IMR-90 (cell line): ENCODE measurements at places on chromosomes 4 and X. TPM values are rescaled to one million over a fixed set of nuclear protein-coding genes. Genes with fewer than 3 reads are reported as not detected.
A peak's percentile ranks its signal among the peaks of the same experiment; 100 is the strongest.

Gene EDA
- under 0.01 TPM in 2 replicates for total RNA-seq

Gene F9
- not detected in 2 replicates for total RNA-seq

- no peaks in the 10 kb centered on the region for H3K27me3 ChIP-seq
- no peak overlapping the region for H3K27ac ChIP-seq
- no peaks in the 10 kb centered on the region for H3K4me1 ChIP-seq
- H3K4me3 ChIP-seq, result no peak overlapping the region
These were observed 1263.5 kb downstream of the PCDH7 start for GRCh38 chr4:31983677-31984076.

- H3K27me3 ChIP-seq, result peaks cover 4% of the 10 kb centered on the region
- no peak overlapping the region for H3K27ac ChIP-seq
- H3K4me3 ChIP-seq, result no peak overlapping the region
- H3K4me1 ChIP-seq, result no peaks in the 10 kb centered on the region
These were observed 126.3 kb downstream of the FBXO8 start for GRCh38 chr4:174157106-174157607.

- H3K36me3 ChIP-seq, result no peaks in the 10 kb centered on the region
- peaks cover 7% of the 10 kb centered on the region for H3K27me3 ChIP-seq
- peak; percentile 16 for DNase-seq
- H3K27ac ChIP-seq, result no peak overlapping the region
These were observed 7.0 kb downstream of the SFRP2 start for GRCh38 chr4:153781717-153782416.

Gene PAGE2B
- total RNA-seq, result not detected in 2 replicates

GRCh38 chr4:110480031-110480549 is 4.1 kb downstream of the ENPEP start:
- H3K27me3 ChIP-seq, result no peaks in the 10 kb centered on the region
- peak; percentile 94 for DNase-seq
- no peak overlapping the region for H3K27ac ChIP-seq
- H3K36me3 ChIP-seq, result no peaks in the 10 kb centered on the region
- no peaks in the 10 kb centered on the region for H3K4me1 ChIP-seq

DNA sequence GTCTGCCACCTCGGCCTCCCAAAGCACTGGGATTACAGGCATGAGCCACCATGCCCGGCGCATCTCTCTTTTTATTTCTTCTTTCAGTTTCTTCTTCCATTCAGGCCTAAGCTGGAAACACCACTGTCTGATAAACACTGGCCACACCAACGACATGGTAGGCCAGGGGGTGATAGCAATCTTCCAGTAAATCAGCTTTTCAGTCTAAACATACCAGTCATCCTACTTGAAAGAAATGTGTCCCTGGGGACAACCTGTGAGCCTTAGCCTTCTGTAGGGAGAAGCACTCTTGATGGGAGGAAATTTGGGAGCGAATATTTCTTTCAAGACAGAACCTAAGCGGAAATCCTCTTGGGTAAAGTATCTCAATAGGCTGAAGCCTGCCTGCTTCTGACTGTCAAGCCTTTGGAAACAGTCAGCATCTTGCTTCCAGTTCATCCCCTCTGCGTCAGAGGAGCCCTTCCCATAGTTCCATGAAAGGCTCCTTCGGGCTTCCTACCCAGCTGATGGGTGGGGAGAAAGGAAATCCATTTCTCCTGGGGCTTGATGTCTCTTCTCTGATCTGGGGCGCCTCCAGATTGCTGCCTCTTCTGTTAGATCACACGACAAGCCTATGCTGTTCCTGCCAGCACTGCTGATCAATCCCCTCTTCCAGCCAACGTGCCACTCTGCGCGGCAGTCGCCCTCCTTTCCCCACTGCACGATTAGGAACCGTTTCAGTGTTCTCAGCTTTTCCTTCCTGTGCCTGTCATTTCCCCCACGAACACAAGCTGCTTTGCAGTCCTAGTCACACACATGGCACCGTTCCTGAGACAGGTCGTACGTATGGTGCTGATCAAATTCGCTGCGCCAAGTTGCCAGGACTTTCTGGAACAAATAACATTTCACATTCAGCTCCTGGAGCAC is 49.5 kb upstream of the CBR4 start:
- no peak for DNase-seq
- no peak overlapping the region for H3K4me3 ChIP-seq
- peaks cover 12% of the 10 kb centered on the region for H3K4me1 ChIP-seq

GRCh38 chrX:72021975-72022374 is 109.7 kb downstream of the RTL5 start:
- DNase-seq, result no peak
- H3K4me3 ChIP-seq, result no peak overlapping the region
- no peak overlapping the region for H3K27ac ChIP-seq
- no peaks in the 10 kb centered on the region for H3K36me3 ChIP-seq

- peak; percentile 16 for DNase-seq
- H3K27ac ChIP-seq, result no peak overlapping the region
- no peaks in the 10 kb centered on the region for H3K4me1 ChIP-seq
- no peaks in the 10 kb centered on the region; the same call in 1 of the 2 replicates for H3K27me3 ChIP-seq
These were observed 37.3 kb upstream of the LPAR4 start for GRCh38 chrX:78710171-78710570.

GRCh38 chr4:139826426-139826825 is 160.8 kb downstream of the MGST2 start:
- H3K27ac ChIP-seq, result no peak overlapping the region
- H3K4me3 ChIP-seq, result no peak overlapping the region
- DNase-seq, result no peak
- no peaks in the 10 kb centered on the region for H3K36me3 ChIP-seq
- no peaks in the 10 kb centered on the region for H3K4me1 ChIP-seq
- no peaks in the 10 kb centered on the region for H3K27me3 ChIP-seq

DNA sequence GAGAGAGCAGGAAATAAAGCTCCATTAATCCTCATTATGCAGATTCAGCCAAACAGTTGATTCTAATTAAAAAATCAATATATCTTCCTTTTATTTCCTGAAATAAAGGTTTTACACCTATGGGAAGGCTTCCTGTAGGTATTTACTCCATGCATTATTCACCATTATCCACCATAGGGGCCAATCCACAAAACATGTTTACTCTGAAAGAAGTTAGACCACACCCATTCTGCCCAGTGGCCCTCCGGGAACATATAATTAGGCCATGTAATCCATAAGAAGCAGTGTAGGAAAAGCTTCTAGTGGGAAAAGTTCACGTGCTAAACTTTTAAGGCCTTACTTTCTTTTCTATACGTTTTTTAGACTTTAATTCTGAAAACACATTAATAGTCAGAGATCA is 57.7 kb downstream of the SAT1 start:
- no peaks in the 10 kb centered on the region for H3K27me3 ChIP-seq
- H3K4me3 ChIP-seq, result no peak overlapping the region
- no peak overlapping the region for H3K27ac ChIP-seq
- H3K4me1 ChIP-seq, result 0 out of 2 replicates have a peak, but pooled peaks cover 1% of the 10 kb centered on the region
- no peak for DNase-seq

Gene NWD2
- total RNA-seq, result not detected in 2 replicates

Gene CYTL1
- total RNA-seq, result 1.3 and 1.4 TPM in 2 replicates

Gene ELOVL6
- 17.5 and 19.0 TPM in 2 replicates for total RNA-seq

GRCh38 chr4:1401409-1402020 is 4.7 kb downstream of the NKX1-1 start:
- no peaks in the 10 kb centered on the region for H3K36me3 ChIP-seq
- no peak overlapping the region for H3K4me3 ChIP-seq
- H3K27me3 ChIP-seq, result peaks cover 62% of the 10 kb centered on the region
- DNase-seq, result no peak

Gene COQ2
- 7.3 and 8.9 TPM in 2 replicates for total RNA-seq

- no peak for DNase-seq
- no peak overlapping the region for H3K27ac ChIP-seq
- no peaks in the 10 kb centered on the region for H3K27me3 ChIP-seq
These were observed 381.9 kb downstream of the PRDM5 start for GRCh38 chr4:120540625-120541024.

GRCh38 chr4:153241970-153242838 is 38.0 kb downstream of the TRIM2 start:
- H3K4me3 ChIP-seq, result no peak overlapping the region
- peak; percentile 73 for DNase-seq

Gene CCKAR
- total RNA-seq, result not detected in 2 replicates

DNA sequence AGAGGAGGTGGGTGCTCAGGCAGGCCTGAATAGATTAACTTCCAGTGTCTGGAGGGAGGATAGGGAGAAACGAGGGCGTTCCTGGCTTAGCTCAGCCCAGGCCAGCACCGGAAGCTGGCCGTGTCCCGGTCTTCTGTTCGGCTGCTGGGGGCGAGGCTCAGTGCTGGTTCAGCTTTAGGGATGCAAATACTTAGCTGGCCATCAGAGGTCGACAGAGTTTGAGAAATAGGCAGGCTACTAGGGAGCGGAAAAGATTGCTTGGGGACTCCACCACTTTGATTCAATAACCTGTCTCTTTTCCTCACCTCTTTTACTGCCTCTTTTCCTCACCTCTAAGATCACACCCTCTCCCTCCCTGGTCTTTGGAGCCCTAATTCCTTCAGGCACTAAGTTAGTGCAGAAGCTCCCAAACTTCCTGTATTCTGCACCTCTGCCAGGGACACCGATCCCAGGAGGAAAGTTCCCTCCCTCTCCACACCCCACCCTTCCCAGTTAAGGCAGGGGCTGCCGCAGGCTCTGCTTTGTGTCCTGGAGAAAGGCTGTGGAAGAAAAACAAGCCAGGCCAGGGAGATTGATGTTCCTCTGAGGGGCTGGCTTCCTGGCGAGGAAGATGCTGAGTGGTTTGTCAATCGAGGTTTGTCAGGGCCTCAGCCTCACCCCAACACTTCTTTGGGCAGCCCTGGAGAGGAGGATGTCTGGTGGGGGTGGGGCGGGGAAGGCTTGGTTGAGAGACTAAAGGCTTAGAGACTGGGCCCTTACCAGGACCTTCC is 6.0 kb upstream of the EFNB1 start:
- H3K4me3 ChIP-seq, result no peak overlapping the region
- DNase-seq, result peak; percentile 47
- no peak overlapping the region for H3K27ac ChIP-seq

- no peaks in the 10 kb centered on the region for H3K27me3 ChIP-seq
- peak within 1 kb of the TSS; percentile 64 for H3K4me3 ChIP-seq
- H3K36me3 ChIP-seq, result no peaks in the 10 kb centered on the region
- DNase-seq, result peak; percentile 67
These were observed at the start of gene TSPAN5 for GRCh38 chr4:98658287-98659105. Gene TSPAN5, minus strand, starts transcription at chr4:98658611.

DNA sequence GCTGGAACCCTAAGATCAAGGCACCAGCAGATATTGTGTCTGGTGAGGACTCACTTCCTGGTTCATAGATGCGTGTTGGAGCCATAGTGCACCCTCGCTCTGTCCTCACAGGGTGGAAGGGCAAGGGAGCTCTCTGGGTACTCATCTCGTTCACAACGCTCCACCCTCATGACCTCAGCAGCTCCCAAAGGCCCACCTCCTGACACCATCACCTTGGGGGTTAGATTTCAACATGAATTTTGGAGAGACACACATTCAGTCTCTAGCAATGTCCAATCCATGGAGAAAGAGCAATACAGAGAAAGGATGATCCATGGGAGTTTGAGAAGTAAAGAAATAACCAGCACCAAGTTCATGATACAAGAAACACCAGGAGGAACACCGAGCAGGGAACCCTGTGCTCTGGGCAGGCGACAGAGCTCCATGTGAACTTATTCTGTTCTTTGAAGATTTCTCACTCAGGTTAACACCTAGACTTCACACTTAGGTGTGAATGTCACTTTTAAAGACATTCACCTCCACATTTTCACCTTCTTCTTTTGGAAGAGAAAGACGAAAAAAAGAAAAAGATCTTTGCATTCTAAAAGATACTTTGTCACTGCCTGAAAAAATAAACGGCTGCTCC is 171.8 kb upstream of the FAM9B start:
- no peaks in the 10 kb centered on the region for H3K36me3 ChIP-seq
- no peak for DNase-seq
- no peak overlapping the region for H3K4me3 ChIP-seq
- H3K27me3 ChIP-seq, result no peaks in the 10 kb centered on the region; the same call in 1 of the 2 replicates
- H3K27ac ChIP-seq, result no peak overlapping the region

Gene TECRL
- not detected in 2 replicates for total RNA-seq

- no peak overlapping the region for H3K4me3 ChIP-seq
- peaks cover 14% of the 10 kb centered on the region for H3K4me1 ChIP-seq
- H3K27ac ChIP-seq, result no peak overlapping the region
- H3K27me3 ChIP-seq, result no peaks in the 10 kb centered on the region
These were observed 297.8 kb downstream of the RAPGEF2 start for GRCh38 chr4:159400558-159401225.

GRCh38 chr4:119525771-119526712 is 102.6 kb downstream of the PDE5A start:
- H3K27ac ChIP-seq, result peak overlapping the region; percentile 99
- no peak overlapping the region for H3K4me3 ChIP-seq
- peaks cover 28% of the 10 kb centered on the region for H3K36me3 ChIP-seq
- peak; percentile 43 for DNase-seq
- H3K27me3 ChIP-seq, result no peaks in the 10 kb centered on the region

- H3K36me3 ChIP-seq, result no peaks in the 10 kb centered on the region
- H3K27ac ChIP-seq, result no peak overlapping the region
- peaks cover 7% of the 10 kb centered on the region for H3K4me1 ChIP-seq
- no peak for DNase-seq
- H3K27me3 ChIP-seq, result no peaks in the 10 kb centered on the region
- no peak overlapping the region for H3K4me3 ChIP-seq
These were observed 291.7 kb downstream of the INPP4B start for GRCh38 chr4:142554412-142554811.

- peak overlapping the region; percentile 62 for H3K27ac ChIP-seq
- H3K4me3 ChIP-seq, result no peak overlapping the region
- DNase-seq, result no peak
- H3K36me3 ChIP-seq, result no peaks in the 10 kb centered on the region
- H3K27me3 ChIP-seq, result no peaks in the 10 kb centered on the region
- H3K4me1 ChIP-seq, result peaks cover 31% of the 10 kb centered on the region
These were observed 55.9 kb downstream of the C4orf51 start for GRCh38 chr4:145735827-145736226.

DNA sequence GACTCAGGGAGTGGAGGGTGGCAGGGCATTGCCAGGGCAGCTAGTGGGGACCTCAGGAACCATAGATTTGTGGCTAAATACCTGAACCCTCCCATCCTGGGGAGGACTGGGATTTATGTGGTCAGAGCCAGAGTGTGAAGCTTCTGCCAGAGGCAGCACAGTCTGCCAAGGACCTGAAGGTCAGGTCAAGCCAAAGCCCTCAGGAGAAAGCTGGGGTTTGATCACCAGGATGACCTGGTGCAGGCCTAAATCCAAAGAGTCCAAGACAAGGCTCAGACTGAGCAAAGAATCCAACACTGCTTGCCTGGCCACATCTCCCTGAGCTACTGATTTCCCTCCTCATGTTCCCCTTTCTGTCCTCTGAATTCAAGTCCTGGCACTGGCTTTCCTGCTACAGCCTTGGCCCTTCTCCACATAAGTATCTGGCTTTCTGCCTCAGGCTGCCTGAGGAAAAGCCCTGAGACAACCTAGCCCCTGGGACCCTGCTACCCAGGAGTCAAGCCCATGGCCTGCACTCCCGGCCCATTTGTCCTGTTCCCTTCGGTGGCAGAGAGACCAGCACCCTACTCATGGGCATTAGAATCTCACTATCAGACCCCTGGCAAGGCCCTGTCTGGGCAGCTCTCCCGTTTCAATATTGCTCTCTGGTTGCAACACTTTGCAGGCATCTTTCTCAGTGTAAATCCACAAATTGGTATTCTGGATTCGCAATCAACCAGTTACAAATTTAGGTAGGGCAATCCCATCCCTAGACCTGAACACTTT is 39.3 kb upstream of the SLC25A43 start:
- no peaks in the 10 kb centered on the region for H3K36me3 ChIP-seq
- H3K27me3 ChIP-seq, result peaks cover 2% of the 10 kb centered on the region; the same call in 1 of the 2 replicates
- H3K4me3 ChIP-seq, result no peak overlapping the region
- H3K27ac ChIP-seq, result no peak overlapping the region
- DNase-seq, result no peak
